Esophagus squamous epithelium (tissue), 5 donors: ENCODE measurements at places on chromosomes 7 and 10.

GRCh38 chr7:113071465-113071864 is 15.2 kb downstream of the GPR85 start:
- DNase-seq = no peak

DNA sequence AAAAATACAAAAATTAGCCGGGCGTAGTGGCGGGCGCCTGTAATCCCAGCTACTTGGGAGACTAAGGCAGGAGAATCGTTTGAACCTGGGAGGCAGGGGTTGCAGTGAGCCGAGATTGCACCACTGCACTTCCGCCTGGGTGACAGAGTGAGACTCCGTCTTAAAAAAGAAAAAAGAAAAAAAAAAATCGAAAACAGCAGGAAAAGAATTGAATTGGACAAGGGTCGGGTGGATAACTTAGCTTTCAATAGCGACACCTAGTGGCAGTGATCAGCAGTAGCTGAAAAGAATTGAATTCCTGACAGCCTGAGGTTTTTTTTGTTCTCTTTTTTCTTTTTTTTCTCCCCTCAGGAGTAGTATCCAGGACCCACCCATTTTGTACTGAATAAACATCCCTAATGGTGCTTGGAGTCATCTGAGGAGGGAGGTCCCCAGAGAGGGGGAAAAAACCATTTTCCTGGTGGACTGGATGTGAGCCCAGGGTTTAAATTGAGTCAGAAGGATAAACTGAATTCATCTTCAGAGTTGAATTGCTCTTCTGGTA is 55.1 kb downstream of the CYCS start:
- no peak for DNase-seq

DNA sequence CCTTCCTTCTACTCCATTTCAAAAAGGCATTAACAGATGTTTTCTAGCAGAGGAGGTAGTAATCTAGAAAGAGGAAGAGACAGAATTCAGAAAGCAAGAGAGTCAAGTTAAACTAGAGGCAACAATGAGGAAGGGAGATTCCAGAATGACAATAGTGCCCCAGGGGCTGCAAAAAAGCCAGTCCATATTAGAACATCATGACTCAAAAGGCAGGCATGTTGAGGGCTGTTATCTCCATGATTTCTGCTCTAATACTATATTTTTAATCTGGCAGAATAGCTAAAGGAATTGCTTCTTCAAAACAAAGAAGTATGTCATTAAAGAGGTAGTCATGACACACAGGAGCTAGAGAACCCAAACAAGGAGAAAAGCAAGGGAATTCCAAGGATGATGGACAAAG is 599.6 kb downstream of the INHBA start:
- DNase-seq = no peak

DNA sequence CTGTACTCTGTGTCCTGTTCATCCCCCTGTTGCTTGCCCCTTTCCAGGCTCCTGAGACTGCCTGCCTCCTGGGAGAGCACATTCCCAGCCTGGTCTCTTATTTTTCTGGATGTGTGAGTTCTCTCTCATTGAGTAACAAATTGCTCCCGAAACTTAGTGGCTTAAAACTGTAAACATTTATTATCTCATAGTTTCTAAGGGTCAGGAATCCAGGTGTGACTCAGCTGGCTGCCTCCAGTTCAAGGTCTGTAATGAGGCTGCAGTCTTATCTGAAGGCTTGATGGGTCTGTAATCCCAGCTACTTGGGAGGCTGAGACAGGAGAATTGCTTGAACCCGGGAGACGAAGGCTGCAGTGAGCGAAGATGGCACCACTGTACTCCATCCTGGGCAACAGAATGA is 53.6 kb upstream of the PRR15 start:
- no peak for DNase-seq

DNA sequence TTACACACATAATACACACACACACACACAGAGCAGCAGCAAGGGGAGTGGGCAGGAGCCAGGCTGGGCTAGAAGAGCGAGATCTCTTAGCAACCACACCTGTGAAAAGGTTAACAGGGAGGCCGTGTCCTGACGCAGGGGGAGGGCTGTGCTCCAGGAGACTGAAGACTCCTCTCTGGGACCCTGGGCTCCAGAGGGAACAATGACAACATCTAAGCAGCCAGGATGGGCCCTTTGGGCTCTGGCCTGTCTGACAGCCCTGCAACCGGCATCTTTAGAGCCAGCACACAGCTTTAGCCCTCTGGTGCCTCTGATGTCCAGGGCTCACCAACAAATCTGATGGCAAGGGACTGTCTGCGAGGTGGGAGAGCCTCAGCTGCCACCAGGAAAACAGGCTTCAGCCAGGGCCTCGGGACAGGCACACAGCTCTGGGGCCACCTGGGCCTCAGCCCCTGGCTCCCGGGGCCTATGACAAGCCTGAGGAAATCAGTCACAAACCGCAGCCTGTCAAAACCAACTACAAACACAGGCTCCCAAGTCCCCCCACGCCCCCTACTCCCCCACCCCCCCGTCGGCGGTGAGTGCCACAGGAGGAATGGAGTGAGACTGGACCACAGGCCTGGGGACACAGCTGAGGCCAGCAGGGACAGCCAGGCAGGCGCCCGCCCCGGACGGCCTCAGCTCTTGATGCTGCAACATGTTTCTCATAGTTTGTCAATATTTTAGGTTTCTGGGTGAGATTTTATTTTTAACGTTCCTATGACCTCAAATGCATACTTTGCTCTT is 102.8 kb downstream of the TNS3 start:
- DNase-seq = no peak

DNA sequence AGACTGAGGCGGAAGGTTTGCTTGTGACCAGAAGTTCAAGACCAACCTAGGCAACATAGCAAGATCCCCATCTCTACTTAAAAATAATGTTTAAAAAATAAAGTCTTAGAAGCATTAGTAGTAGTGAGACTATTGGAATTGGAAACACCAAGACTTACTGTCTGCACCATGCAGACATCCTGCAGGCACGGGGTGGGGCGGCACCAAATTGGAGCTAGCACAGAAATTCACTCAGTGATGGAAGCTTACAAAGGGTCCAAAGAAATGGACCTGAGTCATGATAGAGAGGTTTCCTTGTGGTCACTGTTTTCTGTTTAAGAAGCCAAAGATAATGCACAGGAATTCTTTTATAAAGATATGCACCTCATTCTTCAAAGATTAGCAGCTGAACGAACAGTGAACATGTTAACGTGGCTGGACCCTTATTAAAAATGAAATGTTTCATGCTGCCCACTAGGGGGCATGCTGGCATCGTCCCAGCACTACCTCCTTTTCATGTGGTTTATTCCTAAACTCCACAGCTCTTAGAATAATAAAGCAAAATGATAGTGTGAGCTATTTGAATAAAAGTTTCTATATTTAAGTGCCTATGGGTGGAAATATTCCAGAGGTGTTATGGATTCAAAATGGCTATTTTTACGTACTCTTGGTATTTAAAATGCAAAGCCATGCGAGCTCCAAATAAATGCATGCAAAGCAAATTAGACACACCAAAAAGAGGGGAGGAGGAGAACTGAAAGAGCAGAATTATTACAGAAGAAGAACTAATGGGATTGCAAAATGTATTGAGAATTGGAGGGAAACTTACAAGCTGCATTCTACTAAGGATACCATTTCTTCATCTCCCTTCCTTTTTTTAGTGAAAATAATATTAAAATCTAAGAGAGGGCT is 28.6 kb downstream of the PDSS1 start:
- no peak for DNase-seq

DNA sequence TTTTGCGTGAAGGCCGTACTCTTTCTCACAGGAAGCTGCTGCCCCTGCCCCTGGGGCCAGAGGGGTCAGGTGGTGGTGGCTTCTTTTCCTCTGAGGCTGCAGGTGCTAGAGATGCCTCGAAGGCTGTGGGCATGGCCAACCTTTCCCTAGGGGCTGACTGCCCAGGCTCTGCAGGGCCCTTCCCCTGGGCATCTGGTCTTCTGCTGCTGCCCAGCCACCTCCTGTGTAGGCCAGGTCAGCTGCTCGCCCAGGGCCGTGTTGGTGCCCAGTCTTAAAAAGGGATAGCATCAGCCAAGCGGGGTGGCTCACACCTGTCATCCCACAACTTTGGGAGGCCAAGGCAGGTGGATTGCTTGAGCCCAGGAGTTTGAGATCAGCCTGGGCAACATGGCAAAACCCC is 114.3 kb downstream of the FAM53B start:
- no peak for DNase-seq

GRCh38 chr7:28065308-28065707 is 115.3 kb downstream of the JAZF1 start:
- no peak for DNase-seq

- no peak for DNase-seq
Measured at GRCh38 chr7:35731349-35731748, 36.4 kb upstream of the HERPUD2 start.

DNA sequence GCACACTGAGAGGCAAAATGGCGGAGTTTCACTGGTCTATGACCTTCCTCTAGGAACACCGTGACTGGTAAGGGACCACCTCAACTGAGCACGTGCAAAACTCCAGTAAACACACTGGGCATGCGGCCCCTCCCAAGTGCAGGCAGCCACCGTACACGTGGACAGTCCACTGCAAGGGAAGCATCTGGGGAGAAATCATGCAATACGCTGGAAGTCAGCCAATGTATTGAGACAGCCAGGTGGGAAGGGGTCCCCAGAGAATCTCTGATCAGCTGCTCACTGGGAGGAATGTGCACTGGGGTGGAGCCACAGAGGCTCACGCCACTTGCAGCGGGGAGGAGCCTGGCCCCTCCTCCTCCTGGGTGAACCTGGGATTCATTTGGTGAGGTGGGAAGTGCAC is 49.3 kb downstream of the CFAP46 start:
- DNase-seq = no peak

GRCh38 chr10:6138456-6138855 is 49.6 kb downstream of the RBM17 start:
- no peak for DNase-seq

GRCh38 chr7:35015346-35015859 is 21.9 kb downstream of the DPY19L1 start:
- DNase-seq = no peak
